NCI-H187 (cell line): ENCODE measurements at places on chromosomes 16 and 17.
A peak's percentile ranks its signal among the peaks of the same experiment; 100 is the strongest.

DNA sequence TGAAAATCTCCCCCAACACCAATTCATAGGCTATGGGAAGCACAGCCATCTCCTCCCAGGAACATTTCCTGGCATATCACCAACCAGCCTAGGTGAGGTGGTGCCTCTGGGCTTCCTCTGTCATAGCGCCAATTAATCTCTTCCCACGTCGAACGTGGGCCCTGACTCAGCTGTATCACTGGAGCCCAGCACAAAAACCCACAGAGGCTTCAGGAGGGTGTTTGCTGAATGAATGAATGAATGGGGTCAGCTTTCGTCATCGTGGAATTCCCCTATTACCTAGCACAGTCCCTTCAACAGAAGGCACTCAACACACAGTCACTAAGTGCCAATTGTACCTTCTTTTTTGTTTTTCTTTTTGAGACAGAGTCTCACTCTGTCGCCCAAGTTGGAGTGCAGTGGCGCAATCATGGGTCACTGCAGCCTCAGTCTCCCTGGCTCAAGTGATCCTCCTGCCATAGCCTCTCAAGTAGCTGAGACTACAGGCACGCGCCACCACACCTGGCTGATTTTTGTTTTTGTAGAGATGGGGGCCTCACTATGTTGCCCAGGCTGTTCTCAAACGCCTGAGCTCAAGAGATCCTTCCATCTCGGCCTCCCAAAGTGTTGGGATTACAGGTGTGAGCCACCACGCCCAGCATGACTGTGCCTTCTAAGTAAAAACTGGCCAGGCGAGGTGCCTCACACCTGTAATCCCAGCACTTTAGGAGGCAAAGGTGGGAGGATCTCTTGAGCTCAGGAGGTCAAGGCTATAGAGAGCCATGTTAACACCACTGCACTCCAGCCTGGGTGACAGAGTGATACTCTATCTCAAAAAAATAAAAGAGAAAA lies 4.1 kb downstream of the ZNF688 start:
- no peak for DNase-seq

- no peak for DNase-seq
These were observed 9.2 kb downstream of the HIRIP3 start for GRCh38 chr16:29986231-29986630.

DNA sequence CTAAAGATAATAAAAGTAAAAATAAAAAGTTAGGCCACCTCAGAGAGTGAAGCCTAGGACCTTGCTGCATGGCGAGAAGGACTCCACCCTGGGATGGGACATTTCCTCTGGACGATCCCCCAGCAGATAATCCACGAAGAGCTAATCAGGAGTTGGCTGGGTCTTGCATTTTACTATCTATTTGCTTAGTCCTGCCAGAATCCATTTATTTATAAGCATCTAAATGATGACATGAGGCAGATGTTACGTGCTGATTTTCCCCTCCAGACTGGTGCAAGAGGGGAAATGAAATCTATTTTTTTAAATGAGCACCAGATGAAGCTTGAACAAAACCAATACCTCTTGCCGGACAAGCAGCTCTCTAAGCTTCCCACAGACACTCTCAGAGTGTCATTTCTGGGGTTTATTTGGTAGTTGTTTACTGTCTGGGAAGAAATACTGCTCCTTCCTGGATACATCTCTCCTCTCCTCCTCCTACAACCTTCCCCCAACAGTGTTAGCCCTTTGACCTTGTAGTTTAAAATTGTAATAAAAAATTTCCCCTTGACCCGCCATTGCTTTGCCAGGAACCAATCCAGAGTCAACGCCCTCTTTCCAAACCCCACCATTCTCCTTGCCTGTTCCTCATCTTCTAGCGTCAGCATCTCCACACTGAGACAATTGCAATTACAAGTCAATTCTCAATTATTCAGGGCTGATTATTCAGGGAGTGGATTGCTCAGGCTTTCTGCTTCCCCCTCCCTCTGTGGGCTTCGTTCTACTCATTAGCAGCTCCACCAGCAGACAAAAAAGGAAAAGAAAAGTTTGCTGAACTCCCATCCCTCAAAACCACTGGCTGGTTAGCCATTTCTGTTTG lies 63.0 kb downstream of the GSG1L start:
- DNase-seq = no peak

- DNase-seq = no peak
These were observed 2.0 kb upstream of the SLC43A2 start for GRCh38 chr17:1630662-1631061.

DNA sequence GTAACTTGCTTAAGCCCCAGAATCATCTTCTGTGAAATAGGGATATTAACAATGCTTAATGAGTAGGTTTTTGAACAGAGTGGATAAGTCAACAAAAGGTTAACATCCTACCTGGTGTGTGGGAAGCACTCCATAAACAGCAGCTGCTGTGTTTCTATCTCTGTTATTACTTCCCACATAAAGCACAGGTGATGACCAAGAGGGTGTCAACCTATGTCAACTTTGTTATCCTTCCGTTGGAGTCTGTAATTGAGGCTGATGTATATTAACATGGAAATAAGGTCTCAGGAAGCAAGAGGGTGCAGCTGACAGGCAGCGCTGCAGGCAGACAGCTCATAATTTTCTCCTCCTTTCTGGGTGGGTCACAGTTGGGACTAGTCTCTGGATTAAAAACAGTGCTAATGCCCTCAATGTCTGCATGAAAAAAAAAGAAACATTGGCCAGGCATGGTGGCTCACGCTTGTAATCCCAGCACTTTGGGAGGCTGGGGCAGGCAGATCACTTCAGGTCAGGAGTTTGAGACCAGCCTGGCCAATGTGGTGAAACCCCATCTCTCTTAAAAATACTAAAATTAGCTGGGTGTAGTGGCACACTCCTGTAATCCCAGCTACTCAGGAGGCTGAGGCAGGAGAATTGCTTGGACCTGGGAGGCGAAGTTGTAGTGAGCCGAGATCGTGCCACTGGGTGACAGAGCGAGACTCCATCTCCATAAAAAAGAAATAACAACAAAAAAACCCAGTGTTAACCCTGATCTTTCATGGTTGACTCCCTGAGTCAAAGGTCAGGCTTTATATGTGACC lies 269.6 kb downstream of the SNX29 start:
- DNase-seq = no peak

DNA sequence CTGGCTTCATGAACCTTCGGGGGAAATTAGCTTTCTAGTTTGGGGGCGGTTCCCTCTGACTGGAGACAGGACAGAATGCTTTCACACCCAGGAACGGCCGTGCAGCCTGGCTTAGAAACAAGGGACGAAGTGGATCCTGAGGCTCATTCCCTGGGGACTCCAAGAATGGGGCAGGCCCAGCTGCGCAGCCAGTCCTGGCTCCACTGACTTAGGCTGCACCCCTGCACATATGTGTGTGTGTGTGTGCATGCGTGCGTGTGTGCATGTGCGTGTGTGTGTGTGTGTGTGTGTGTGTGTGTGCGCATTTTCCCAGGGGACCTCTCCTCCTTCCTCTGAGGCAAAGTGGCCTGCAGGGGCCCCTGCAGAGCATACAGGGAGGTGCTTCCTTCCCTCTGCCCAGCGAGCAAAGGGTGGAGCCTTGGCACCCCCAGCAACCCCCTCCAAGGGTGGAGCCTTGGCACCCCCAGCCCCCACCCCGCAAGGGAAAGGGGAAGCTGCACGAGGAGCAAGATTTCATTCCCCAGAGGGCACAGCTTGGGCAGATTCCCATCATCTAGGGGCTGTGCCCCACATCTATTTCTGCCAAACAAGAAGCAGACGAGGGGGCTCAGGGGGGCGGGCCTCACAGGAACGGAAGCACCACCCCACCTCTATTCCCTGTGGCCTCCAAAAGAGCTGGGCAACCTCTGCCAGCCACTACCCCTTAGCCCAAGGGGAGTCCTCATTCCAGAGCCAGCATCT lies 97.6 kb upstream of the CBX4 start:
- DNase-seq = peak; percentile 15

- no peak for DNase-seq
These were observed 1.3 kb upstream of the PER1 start for GRCh38 chr17:8153525-8153956.

GRCh38 chr16:67517661-67518423 lies 10.8 kb upstream of the RIPOR1 start:
- no peak for DNase-seq

DNA sequence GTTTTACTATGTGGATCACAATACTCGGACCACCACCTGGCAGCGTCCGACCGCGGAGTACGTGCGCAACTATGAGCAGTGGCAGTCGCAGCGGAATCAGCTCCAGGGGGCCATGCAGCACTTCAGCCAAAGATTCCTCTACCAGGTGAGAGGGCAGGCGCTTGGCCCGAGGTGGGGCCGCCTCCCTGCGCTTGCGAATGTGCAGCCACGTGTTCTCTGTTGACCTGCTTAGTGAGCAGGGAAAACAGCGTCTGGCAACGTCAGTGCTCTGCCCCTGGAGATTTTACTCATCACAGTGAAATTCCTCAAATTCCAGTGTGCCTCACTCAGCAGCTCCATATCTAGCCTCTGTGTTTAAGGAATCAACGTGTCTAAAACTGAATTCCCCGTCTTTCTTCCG lies 33.4 kb upstream of the CLEC18A start:
- no peak for DNase-seq

- DNase-seq = no peak
These were observed 8.1 kb downstream of the C16orf54 start for GRCh38 chr16:29737713-29738112.

DNA sequence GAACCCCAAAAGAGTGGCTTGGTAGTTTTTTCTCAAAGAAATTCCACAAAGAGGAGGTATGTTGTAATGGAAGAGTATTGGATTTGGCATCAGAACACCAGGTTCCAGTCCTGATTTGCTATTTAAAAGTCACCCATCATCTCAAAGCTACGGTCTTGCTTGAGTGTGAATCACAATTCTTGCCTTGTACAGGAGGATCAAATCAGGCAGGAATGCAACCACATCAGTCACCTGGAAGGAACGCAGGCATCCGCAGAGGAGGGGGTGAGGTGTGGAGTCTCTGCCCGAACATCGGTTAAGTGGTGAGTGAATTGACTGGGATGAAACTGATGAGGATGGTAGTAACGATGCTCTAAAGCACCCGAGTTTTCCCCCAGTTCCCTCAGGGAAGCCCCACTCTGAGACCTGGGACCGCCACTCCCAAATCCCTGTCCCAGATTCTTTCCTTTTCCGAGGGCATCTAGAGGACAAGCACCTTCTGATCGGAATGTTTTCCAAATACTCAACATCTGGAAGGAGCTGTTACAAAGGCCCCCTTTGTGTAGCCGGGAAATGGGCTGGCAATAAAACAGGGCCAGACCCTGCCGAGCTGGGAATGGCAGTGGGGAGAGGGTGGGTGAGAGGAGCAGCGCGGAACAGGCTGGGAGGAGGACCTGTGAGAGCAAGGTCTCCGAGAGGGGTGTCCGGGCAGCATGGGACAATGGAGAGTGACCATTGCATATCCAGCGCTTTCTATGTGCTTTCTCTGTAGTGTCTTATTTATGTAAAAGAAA lies 469.6 kb downstream of the SLC39A11 start:
- DNase-seq = no peak

DNA sequence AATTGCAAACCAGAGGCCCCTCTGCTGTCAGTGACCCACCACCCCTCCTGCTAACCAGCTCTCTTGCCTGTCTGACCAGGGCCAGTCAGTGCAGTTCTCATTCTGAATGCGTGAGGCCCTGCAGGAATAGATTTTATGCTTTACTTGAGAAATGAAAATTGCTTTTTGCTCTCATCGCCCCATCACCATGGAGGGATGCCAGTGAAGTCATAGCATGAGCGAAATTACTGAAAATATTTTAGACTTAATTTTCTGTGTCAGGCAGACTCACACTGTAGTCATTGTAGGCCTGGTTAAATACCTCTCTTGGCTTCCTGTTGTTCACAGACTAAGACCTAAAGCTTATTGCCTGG lies 490.5 kb upstream of the CDH5 start:
- DNase-seq = no peak

DNA sequence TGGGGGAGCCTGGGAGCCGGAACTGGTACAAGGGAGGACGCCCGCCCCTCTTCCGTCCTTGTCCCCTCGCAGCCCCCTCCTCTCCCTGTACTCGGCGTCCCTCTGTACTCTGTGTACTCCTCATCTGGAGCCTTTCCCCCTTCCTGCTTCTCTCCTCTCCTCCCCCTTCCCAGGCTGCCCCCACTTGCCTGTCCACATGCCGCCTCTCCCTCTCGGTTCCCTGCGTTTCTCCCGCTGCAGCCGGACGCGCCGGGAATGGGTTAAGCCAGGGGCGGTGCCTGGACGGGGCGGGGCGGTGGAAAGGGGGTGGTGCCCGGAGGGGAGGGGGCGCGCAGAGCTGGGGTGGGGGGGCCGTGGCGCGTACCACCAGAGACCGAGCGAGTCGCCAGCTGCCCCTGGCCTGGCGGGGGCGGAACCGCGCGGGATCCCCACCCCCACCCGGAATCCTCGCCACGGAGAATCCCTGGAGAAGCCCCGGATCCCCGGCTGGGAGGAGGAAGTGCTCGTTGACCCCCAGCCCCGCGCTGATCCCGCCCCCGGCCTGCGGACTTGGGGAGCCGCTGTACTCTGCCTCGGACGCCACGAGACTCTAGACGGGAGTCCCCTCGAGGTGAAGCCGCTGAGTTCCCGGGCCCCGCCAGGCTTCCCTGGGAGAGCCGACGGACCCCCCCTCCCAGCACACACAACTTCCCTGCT lies 22.6 kb downstream of the GJD3 start:
- DNase-seq = no peak

GRCh38 chr16:89586218-89586617 lies 10.7 kb downstream of the CPNE7 start:
- DNase-seq = no peak

GRCh38 chr17:83189044-83190003 lies 109.9 kb downstream of the METRNL start:
- no peak for DNase-seq

- no peak for DNase-seq
These were observed 249.4 kb downstream of the FTO start for GRCh38 chr16:53953336-53953735.

DNA sequence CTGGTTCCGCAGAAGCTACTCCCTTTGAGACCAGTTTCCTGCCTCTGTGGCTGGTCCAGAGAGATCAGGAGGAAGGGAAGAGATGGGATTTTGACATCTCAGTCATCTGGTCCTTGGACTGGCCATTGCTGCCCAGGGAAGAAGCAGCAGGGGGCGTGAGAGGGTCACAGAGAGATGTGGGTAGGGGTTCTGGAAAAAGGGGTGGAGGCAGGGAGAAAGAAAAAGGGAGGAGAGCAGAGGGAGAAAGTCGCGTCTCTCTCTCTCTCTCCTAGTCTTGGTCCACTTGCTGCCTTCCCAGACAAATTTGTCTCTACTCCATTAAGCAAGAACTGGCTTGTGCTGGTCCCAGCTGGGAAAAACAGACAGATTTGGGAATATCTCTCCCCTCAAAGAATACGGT lies 4.4 kb downstream of the SHBG start:
- DNase-seq = no peak

DNA sequence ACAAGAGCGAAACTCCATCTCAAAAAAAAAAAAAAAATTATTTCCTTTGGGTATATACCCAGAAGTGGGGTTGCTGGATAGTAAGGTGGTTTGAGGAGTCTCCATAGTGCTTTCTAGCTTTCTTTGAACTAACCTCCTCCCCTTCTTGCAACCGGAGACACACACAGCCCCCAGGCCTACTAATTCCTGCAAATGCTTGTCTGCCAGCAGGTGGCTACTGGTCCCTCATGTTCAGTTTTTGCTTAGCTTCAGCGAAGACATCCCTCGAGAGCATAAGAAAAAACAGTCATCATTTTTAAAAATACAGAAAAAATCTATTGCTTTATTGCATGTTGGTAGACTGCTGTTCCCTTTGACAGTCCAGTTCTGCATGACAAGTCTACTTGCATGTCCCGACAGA lies 439.0 kb downstream of the UTP18 start:
- DNase-seq = no peak

- DNase-seq = no peak
These were observed 12.8 kb downstream of the PIMREG start for GRCh38 chr17:6456914-6457687.
